MG63 (cell line): ENCODE measurements at places on chromosomes 1 and 21. TPM values are rescaled to one million over a fixed set of nuclear protein-coding genes. Genes with fewer than 3 reads are reported as not detected.

AMY1C gene
- not detected in 2 replicates for total RNA-seq

RAB7B gene
- total RNA-seq, result 17.5 and 25.7 TPM in 2 replicates

S100A1 gene
- 0.99 TPM in 1 of 2 replicates, not detected in the other for total RNA-seq

RIPPLY3 gene
- 0.16 TPM in 1 of 2 replicates, not detected in the other for total RNA-seq

AVPR1B gene
- total RNA-seq, result not detected in 2 replicates

MNDA gene
- total RNA-seq, result not detected in 2 replicates

PRPF38B gene
- total RNA-seq, result 20.9 and 31.5 TPM in 2 replicates
